Umbilical cord (tissue), 2 donors: ENCODE measurements at places on chromosomes 13 and 19. TPM values are rescaled to one million over a fixed set of nuclear protein-coding genes. Genes with fewer than 3 reads are reported as not detected.

- peak; percentile 88 for DNase-seq
Measured at GRCh38 chr19:6021878-6022569, 44.1 kb upstream of the RANBP3 start.

Gene EDNRB
- 19.0 TPM for total RNA-seq

DNA sequence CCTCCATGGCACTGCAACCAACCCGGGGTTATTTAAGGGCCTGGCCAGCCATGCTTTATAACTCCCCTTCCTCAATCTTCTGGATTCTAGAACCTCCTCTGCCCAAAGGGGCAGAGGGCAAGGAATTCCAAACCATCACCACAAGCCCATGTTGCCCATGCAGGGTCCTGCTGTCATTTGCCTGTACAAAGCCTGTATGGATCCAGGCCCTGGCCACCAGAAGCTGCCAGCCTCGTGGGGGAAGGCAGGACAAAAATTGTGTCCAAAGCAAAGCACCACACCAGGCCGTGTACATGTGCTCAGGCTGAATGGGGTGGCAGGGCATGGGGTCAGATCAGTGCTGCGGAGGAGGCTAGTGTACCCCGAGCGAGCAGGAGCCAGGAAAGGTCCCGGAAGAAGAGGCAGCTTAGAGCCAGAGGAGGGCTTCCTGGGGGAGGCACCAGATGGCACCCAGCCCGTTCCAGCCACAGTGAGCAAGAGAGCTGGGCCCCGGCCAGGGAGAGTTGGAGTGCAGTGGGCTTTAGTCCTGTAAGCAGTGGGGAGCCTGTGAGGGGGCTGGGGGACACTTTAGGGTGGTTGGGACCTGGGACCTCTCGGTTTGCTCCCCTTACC is 35.8 kb downstream of the CAPN12 start:
- no peak for DNase-seq

Gene NLRP5
- 0.24 TPM for total RNA-seq

DNA sequence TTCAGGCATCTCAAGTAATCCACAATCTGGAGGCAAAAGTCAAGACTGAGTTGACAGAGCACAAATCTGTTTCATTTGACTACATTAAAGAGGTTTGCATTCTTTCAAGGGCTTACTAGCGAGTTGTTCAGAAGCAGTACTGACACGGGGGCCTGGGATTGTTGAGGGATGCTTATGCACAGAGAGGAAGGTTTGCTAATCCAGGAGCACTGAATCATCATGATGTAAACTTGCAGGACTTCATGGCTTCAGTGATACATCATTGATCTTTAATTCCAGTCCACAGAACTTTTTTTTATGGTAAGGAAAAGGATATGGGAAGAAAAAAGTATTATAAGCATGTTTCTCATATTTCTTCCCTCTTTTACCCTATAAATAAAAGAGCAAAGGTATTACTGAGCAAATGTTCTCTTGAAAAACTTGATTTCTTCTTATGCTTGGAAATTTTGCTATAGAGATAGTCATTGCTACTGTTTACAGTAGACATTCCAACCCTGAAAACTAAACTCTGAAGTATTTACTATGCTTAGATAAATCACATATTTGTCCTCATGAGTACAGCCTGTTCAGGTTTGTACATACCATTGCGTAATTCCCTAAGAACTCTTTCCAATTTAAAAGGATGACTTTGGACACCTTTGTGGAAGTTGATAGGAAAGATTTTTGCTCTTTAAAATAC is 65.8 kb upstream of the KPNA3 start:
- peak; percentile 83 for DNase-seq
